ENCODE measurements at places on chromosomes 6 and 20.

- DNase-seq, result no peak
Measured at GRCh38 chr6:96075826-96076225, 60.1 kb downstream of the FUT9 start.

DNA sequence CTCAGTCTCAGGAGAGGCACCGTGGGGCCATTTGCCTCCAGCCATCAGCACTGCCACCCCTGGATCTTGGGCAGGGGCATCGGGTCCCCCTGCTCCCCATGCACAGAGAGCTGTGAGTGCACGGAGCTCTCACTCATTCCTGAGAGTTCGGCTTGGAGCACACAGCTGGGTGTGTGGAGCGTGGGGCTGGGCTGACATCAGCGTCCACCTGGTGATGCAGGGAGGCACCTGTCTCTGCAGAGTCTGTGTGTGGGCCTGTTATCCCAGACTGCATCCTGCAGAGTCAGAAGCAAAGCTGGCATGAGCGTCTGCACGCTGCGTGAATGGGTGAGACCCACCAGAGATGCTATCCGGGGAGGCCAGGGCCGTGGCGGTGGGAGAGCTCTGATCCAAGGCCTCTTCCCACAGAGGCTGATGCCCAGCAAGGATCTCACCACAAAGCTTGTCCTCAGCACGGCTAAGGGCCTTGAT is 248.8 kb upstream of the AFDN start:
- no peak for DNase-seq

- DNase-seq, result no peak
Measured at GRCh38 chr20:22341508-22341907, 242.9 kb downstream of the FOXA2 start.

DNA sequence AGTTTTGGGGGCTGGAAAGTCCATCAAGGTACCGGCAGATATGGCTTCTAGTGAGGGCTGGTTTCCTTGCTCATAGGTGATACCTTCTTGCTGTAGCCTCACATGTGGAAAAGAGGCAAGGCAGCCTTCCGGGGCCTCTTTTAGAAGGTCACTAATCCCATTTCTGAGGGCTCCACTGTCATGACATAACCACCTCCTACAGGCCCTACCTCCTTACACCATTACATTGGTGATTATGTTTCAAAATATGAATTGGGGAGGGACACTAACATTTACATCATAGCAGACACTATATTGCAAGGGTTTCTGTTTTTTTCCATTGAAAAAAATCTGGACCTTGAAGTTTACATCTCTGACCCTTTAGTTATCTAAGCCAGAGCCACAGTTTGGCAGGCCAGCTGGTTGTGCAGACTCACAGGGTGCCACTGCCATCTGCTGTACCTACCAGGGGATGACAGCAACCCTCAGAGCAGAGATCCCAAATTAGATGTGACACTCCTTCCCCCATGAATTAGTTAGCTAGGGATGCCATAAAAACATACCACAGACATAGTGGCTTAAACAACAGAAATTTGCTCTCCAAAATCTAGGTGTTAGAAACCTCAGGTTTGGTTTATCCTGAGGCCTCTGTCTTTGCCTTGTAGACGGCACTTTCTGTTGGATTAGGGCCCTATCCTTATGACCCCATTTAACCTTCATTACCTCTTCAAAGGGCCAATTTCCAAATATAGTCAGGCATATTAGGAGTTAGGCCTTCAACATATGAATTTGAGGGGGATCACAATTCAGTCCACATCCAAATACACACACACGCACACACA is 166.4 kb upstream of the RNF217 start:
- DNase-seq, result no peak

Data from DMS 273 treated with DMSO at 0.1 percent for 48 hours (cell line).